ENCODE measurements at places on chromosomes 16 and 17.

DNA sequence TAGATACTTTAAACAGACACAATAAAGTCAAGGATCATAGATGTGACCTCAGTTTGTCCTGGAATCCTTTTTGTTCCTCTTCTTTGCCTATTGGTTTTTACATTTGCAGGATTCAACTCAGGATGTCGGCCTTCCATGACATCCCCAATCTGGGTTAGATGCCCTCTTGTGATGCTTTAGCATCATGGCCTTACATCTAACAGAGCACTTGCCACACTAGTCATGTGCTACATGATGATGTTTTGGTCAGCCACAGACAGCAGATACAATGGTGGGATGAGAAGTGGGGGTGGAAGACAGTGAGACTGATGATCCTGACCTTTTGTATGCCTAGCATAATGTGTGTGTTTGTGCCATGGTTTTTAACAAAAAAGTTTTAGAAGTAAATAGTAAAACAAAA is 1.8 kb upstream of the SYNRG start:
- no peak for DNase-seq

GRCh38 chr16:15033309-15033707 is 22.6 kb downstream of the NTAN1 start:
- DNase-seq: no peak

DNA sequence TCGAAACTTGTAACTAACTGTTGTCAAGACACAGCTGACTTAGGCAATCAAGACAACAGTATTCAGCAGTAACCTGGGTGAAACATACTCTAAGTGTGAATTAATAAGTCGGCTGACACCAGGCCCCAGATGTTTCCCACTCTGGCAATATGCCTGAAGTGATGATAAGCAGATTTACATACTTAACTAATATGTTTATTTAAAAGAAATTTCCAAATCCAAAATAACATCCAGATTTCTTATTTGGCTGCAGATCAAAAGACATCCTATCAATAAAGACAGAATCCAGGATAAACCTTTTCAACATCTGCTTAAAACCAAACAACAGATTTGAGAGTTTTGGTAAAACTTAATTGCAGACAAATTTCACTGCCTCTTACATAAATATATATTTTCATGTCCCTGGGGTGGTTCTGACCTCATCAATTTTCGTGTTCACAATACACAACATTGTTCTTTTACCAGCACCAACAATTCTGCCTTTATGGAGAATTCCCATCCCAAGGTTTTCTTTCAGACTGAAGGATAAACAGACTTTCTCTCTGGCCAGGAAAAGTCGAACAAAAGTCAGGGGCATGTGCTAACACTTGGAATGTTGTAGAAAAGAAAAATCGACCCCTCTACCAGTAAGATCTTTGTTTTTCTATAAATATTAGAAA is 45.1 kb upstream of the TOX3 start:
- no peak for DNase-seq

GRCh38 chr17:19317359-19318095 is 45.0 kb downstream of the B9D1 start:
- no peak for DNase-seq

DNA sequence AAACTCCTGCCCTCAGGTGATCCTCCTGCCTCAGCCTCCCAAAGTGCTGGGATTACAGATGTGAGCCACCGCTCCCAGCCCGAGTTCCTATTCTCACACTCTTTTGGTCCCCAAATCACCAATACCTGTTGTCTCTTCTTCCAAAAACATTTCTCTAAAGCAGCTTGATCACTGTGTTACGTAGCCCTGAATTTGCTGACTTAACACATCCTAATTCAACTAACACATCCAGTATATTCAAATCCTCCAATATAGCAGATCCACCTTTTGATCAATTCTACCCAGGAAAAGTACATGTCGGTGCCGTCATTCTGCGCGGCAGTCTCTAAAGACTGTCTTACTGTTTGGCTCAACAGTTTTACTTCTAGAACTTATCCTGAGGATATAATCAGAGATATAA is 191.3 kb downstream of the ZNF18 start:
- no peak for DNase-seq

GRCh38 chr17:68319410-68320162 is 28.3 kb downstream of the ARSG start:
- DNase-seq: no peak

DNA sequence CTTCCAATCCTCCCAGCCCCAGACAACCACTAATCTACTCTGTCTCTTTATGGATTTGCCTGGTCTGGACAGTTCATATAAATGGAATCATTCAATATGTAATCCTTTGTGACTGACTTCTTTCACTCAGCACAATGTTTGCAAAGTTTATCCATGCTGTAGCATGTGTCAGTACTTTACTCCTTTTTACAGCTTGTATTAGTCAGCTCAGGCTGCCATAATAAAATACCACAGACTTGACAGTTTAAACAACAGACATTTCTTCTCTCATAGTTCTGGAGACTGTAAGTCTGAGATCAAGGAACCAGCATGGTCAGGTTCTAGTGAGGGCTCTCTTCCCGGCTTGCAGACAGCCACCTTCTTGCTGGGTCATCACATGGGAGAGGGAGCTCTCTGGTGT is 41.3 kb downstream of the GPRC5B start:
- DNase-seq: no peak

- peak; percentile 58 for DNase-seq
Measured at GRCh38 chr17:39553341-39553945, 54.3 kb downstream of the NEUROD2 start.

DNA sequence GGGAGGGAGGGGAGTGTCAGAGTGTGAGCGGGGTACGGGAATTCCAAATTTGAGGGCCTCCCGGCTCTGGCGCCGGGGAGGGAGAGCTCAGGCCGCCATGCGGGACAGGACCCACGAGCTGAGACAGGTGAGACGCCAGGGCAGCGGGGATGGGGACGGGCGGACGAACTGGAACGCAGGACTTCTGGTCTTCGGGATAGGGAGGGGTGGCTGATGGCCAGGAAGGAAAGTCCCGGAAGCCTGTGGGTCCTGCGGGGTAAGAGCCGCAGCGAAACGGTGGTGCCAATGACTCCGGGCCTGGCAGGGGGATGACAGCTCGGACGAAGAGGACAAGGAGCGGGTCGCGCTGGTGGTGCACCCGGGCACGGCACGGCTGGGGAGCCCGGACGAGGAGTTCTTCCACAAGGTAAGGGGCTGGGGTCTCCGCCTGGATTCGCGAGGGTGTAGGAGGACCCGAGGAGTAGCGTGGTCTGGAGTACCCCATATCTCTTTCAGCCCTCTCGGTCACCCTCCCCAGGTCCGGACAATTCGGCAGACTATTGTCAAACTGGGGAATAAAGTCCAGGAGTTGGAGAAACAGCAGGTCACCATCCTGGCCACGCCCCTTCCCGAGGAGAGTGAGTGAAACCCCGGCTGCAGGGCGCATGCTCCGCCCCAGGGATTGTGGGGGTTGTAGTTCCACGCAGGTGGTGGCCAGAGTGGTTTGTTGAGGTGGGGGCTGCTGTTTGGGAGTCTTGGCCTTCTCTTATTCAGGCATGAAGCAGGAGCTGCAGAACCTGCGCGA is 543 bp downstream of the STX4 start:
- DNase-seq: peak; percentile 98

- DNase-seq: peak; percentile 86
Measured at GRCh38 chr17:62109378-62109902, 44.4 kb upstream of the MED13 start.

DNA sequence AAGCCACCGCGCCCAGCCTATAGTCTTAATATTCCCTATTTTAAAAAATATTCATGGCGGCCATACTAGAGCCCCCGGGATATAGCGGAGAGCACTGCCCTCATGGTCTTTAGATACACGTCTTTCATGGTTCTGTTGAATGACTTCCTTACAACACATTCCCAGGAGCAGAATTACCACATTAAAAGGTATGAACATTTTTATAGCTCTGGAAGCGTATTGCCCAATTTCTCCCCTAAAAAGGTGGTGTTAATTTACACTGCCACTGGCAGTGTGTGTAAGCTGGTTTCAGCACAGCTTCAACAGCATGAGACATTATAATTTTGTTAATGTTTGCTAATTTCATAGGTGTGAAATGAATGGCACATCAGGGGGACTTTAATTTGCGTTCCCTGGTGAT is 19.0 kb downstream of the C17orf100 start:
- DNase-seq: no peak

DNA sequence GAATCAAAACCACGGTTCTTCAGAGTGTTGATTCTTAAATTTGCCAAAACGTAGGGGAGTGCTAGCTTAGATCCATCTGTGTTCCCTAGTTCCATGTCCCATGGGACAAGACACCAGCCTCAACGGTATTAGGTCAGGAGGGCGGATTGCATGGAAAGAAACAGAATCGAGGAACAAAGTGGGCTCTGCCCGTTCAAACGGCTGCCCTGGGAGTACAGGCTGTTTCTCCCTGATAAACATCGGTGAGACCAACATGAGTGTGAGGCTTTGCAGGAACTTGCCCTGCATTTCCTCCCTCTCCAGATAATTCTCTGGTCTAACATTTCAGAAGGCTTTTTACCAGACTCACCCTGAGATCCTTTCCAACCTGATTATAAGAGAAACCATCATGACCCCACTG is 82.2 kb downstream of the MRM3 start:
- DNase-seq: no peak

DNA sequence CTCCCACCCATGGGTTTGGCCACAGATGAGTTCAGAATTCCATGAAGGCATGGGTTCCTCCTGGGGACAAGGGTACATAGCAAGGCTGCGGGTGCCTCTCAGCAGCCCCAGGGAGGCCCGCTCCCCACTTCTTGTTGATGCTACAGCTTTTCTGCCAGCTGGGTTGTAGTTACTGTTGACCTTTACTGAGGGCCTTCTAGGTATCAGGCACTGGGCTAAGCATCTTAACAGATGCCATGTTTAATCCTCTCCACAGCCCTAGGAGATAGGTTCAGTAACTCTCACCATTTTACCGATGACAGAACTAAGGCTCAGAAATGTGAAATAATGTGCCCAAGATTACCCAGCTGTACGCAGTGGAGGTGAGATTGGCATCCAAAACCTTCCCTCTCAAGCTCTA is 54.3 kb upstream of the DLX4 start:
- no peak for DNase-seq

GRCh38 chr17:32495359-32496231 is 8.8 kb downstream of the CDK5R1 start:
- DNase-seq: no peak

- no peak for DNase-seq
Measured at GRCh38 chr17:17035920-17036523, 6.2 kb upstream of the MPRIP start.

DNA sequence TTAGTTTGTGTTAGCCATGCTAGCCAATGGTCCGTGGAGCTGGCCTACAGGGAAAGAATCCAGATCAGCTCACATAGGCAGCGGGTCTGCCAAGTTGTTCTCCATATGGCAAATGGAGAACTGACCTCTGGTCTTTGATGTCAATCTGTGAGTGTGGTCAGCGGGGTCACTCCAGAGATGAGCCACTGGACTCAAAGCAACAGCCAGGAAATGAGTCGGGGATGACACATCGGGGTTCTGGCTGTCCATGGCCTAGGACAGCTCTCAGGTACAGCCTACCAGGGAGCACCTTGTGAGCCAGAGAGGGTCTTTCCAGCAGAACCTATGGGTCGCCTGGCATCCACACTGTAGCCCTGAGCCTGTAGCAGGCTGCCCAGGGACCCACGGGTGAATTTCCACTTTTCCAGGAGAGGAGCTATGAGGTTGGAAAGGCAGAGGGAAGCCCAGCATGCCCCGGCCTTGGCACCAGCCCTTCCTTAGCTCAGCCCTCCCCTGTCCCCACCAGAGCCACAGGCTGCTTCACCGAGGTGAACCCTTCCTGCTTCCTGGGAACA is 203.0 kb upstream of the TNRC6C start:
- no peak for DNase-seq
